T-helper 2 cell (primary cell): ENCODE measurements at places on chromosomes 7 and 10.

GRCh38 chr7:137881607-137882260, 35.0 kb upstream of the DGKI start:
- DNase-seq: no peak

DNA sequence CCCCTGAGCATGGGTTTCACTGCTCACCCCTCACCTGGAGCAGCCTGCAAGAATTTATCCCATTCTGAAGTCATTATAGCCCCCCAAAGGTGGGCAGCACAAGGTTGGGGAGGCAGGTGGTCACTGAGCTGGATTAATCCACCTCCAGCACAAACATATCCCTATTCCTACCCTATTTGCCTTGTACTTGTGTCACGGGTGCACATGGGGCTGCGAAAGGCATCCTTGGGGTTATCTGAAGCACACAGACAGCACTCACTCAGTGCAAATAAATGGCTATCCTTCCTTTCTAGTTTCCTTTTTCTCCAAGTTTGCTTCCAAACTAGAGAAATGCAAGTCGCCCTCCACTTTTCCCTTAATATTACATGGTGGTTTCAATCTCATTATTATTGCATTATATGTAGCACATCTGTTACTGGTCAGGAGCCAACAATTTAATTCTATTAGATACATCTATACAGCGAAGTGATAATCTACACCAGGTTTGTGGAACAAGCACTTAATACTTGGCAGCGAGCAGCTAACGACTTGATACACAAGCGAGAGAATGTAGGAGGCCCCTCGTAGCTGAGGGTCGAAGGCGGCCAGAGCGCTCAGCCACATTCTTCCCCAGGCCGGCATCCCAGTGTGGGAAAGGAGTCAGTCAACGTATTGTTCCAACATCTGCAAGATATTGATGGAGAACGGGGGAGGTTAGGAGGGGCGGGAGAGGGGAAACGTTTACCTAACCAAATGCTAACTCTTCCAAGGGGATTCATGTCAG, 121.3 kb upstream of the HABP2 start:
- no peak for DNase-seq

GRCh38 chr10:83701799-83702198, 437.5 kb upstream of the GHITM start:
- DNase-seq: no peak

- DNase-seq: no peak
Measured at GRCh38 chr7:57404343-57404966, 45.5 kb upstream of the ZNF716 start.
